NCI-H345 (cell line): ENCODE measurements at places on chromosomes 3 and 15.

- no peak for DNase-seq
Measured at GRCh38 chr15:62940755-62941361, 101.7 kb upstream of the TPM1 start.

GRCh38 chr15:68789091-68789490 is 31.6 kb downstream of the ANP32A start:
- no peak for DNase-seq

DNA sequence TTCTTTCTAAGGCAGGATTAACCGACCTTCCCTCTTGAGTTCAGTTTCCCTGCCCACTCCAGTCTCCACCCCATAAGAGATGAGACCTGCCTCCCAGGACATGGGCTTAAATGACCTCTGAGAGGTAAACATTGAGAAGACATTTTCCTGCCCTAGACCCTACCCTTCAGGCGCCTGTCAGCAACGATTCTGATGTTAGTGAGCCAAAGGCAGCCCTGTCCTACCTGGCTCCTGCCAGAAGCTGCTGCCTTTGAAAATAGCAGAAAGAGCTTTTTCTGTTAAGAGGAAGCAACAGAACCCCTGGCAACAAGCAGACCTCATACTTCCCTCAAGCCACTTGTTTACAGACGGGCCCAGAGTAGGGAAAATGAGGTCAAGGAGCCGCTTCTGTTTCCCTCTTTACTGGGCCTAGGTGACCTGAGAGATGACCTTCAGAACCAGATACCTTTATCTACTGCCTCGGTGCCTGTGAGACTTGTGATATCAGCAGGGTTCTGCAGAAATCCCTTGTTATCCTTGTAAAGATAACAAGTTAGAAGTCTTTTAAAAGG is 52.0 kb downstream of the CD200R1L start:
- no peak for DNase-seq

DNA sequence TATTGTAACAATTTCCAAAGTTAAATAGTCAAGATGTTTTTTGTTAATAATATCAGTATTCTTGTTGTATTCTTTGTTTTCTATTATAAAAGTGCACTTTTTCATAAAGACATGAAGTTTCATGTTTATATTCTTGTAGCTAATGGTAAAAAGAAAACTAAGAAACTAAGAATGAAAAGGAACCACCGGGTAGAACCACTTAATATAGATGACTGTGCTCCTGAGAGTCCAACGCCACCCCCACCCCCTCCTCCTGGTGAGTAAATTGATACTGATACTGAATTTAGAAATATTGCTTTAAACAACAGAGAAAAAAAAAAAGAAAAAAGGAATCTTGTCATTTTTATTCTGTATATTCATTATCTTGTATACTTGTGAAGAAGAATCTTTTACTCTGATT is 13.4 kb downstream of the DHFR2 start:
- DNase-seq: no peak

- no peak for DNase-seq
Measured at GRCh38 chr3:143597774-143598652, 250.3 kb downstream of the SLC9A9 start.

GRCh38 chr3:165192610-165193192 is 3.5 kb downstream of the SLITRK3 start:
- DNase-seq: no peak

DNA sequence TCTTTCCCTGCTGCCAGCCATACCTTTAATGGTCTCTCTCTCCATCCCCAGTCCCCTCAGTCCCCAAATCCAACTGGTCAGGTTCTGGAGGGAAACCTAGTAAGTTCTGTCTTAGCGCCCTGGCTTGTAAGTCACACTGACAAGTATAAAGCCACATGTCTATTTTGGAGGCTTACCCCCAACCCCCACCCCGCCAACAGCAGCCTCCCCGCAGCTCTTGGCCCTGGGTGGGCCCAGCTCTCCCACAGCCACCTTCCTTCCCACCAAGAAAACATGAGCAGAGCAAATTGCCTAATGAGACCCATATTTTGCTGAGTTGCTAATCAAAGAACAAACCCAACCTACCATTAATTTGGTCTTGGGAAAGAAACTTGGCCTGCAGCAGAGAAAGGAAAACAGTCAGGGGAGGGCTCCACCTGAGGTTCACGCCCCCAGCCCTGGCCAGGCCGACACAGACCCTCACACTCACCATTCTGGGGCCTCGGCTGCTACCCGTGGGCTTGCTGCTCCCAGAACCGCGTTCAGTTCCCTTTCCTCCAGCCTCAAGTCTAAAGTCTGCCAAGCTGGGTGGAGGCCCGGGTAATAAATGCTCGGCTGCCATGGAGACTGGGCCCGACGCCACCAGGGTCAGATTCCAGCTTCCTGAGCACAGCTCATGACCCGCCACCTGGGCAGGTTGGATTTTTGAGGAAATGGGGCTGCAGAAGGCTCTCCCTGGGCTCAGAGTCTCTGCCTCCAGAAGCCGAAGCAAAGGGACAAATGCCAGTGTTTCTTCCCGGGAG is at the start of gene CALML4:
CALML4 (minus strand) TSS at position 557 of the 782 bp plus-strand sequence; CDS start at position 472, 85 bp downstream.
- DNase-seq: no peak

DNA sequence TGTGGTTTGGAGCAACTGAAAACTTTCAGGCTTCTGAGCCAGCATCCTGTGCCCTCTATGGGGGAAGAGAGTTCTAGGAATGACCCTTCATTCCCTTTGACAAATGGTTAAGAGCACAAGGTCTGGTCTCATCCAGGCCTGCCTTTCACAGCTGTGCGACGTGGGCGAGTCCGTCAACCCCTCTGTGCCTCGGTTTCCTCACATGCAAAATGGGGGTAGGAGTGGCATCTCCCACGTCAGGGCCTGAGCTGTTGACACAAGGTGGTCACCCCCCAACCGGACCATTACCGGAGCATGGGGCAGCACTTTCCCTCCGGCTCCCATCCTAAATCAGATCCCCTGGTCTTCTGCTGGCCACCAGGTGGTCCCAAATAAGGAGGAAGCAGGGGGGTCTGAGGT is 70.4 kb downstream of the ATP2B2 start:
- DNase-seq: no peak

- no peak for DNase-seq
Measured at GRCh38 chr15:35557544-35557943, 11.6 kb upstream of the DPH6 start.

GRCh38 chr3:135125171-135125801 is 330.2 kb downstream of the EPHB1 start:
- no peak for DNase-seq

DNA sequence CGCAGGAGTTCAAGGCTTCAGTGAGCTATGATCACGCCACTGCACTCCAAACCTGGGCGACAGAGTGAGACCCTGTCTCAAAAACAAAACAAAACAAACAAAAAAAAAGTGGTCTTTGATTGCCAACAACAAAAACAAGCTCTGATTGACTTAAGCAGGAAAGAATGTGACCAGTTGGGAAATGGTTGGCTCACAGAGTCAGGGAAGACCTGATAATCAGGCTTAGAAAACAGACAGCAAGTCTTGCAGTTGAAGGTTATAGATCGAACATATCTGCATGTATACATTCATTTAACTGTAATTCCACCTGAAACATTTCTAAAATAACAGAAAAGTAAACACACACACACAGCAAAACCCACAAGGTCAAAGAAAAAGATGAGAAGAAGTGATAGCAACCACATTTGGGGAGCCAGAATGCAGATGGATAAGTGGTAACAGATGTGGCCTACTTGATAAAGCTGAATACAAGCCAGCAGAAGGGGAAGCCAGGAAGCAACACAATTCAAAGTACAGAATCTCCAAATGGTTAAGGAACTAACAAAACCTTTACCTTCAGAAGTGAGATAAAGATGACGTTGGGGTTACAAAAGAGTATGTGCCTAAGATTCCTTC is 699.9 kb upstream of the ZNF385D start:
- DNase-seq: no peak

DNA sequence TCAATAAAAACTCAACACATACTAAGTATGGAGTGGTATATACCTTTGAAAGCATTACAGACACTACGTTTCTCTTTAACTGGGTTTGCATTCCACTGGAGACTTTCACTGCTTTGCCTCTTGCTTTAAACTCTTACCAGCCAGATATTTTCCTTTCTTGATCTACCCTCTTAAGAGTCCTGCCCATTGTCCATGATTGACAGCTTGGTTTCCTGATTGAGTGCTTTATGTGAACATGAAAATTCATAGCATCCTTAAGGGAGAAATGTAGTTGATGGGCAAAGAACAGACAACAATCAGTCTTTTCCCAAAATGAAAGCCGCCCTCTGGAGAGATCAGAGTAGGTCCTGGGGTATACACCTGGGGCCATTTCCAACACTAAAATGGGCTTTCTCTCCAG is 78.6 kb downstream of the PTPRG start:
- DNase-seq: no peak

DNA sequence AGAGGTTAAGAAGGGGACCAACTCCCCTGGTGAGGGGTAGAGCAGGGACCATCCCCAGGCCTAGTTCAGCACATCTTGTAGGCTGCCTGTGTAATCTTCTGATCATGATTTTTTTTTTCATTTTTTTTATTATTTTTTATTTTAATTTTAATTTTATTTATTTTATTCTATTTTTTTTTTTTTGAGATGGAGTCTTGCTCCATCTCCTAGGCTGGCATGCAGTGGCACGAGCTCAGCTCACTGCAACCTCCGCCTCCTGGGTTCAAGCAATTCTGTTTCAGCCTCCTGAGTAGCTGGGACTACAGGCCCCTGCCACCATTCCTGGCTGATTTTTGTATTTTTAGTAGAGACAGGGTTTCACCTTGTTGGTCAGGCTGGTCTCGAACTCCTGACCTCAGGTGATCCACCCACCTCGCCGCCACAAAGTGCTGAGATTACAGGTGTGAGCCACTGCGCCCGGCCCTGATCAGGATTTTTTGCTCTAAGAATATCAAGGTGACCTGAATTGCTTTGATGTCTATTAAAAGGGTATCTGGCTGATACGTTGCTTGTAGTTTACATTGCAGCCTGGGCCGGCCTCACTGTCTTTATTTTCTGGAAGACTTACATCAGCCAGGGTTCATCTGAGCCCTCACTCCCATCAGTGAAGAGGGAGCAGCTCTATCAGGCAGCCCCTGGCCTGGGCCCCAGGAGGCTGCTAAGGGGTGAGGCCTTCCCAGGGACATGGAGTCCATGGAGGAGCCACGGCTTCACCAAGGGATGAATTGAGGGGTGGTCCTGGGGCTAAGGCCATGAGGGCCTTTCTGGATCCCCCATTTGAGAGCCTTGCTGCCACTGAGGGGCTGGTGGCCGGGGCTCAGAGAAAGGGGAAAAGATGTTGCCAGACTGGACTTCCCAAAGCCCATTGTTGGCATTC is 10.7 kb downstream of the SYNM start:
- no peak for DNase-seq

DNA sequence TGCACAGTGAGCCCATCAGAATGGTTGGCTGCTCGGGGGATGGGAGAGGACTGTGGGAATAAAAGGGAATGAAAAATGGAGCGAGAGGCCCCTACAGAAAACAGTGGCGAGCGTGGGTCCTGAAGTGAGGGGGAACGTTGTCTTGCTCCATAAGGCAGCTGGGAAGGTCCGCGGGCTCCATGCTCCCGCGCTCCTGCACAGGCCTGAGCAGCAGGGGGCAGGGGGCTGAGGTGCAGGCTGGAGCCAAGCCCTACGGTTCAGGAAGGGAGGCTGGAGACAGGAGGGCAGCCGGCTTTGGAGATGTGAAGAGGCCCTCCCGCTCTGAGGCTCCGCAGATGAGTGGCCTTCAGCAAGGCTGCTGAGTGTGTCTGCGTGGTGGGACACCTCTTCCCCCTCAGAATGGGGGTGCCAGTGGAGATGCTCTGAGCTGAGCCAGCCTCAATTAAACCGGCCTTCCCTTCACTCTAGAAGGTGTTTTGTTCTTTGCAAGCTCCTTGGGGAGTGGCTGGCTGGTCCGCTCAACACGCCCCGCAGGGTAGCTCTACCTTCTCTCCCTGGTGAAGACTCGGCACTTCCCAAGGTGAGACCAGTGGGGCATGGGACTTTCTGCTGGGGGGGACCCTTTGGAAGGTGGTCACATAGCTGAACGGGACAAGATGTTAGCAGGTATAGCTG is 208.0 kb downstream of the XXYLT1 start:
- no peak for DNase-seq

GRCh38 chr15:91055548-91056331 is 33.3 kb upstream of the VPS33B start:
- peak; percentile 72 for DNase-seq

DNA sequence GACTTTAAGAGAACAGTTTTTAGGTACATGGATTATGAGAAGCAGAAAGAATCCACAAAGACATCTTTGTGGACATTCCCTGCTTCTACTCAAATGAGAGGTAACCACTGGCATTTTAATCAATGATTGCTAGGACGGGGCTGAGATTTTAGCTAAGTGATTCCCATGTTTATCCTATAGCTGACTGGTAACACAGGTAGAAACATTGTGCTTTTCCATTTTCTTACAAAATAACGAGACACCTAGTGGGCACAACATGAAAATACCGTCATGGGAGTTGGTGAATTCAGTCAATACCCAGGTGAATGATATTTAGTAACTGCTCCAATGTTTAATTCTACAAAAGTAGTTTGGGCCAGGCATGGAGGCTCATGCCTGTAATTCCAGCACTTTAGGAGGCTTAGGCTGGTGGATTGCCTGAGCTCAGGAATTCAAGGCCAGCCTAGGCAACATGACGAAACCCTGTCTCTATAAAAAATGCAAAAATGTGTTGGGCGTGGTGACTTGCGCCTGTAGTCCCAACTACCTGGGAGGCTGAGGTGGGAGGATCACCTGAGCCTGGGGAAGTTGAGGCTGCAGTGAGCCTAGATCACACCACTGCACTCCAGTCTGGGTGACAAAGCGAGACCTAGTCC is 37.2 kb upstream of the DENND4A start:
- peak; percentile 26 for DNase-seq

DNA sequence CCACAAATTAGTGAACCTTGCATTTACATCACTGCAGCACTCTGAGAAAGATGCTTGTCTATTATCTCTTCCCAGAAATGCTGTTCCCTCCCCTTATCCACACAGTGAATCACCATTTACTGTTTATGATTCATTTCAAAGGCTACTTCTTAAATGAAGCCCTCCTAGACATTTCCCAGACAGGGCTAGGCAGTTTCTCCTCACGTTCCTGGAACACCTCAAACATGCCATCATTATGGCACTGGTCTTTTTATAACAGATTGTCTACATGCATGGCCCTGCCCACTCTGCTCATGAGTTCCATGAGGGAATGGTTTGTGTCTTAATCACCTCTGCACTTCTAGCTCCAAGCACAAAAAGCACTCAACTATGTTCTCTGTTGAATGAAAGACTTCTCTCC is 32.2 kb upstream of the TM2D3 start:
- no peak for DNase-seq
